ENCODE measurements at places on chromosomes 3 and 15.
A peak's percentile ranks its signal among the peaks of the same experiment; 100 is the strongest.

GRCh38 chr3:123084738-123085237 lies 18.0 kb downstream of the PDIA5 start:
- no peak for DNase-seq

GRCh38 chr3:103685939-103686338 lies 1251.1 kb downstream of the ZPLD1 start:
- no peak for DNase-seq

DNA sequence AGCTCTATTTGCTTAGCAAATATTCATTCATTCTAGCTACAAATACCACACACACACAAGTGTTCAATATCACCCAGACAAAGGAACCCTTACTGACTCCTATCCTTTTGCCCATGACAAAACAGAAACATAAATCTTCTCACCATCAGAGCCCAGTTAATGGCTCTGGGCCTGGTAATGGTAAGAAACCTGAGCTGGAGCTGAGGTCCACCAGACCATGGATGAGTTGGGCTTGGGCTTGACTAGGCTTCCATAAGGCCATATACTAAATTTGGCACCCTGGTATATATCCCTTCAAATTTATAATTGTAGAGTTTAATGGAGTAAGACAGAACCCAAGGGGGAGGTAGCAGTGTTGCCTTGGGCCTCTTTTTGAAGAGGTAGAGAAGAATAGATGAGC lies 29.4 kb downstream of the GPR176 start:
- no peak for DNase-seq

DNA sequence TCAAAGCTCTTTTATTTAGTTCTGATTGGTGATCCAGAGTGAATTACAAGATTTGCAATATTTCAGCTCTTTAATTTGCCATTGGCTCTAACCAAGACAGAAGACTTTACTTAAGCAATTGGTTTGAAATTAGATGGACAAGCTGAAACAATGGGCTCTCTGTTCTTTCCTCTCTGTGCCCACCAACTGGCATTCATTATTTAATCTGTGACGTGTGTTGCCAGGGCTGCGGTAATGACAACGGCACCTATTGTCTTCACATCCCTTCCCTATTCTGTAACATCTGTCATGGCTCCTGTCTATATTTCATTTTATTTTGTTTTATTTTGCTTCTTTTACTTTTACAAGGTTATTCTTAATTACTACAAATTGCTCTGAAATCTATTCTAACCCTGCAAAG lies 33.9 kb downstream of the PLD1 start:
- no peak for DNase-seq

- no peak for DNase-seq
Observed at GRCh38 chr3:149751551-149751950, 738 bp downstream of the COMMD2 start.

GRCh38 chr3:144665567-144666053 lies 694.0 kb downstream of the DIPK2A start:
- DNase-seq: no peak

DNA sequence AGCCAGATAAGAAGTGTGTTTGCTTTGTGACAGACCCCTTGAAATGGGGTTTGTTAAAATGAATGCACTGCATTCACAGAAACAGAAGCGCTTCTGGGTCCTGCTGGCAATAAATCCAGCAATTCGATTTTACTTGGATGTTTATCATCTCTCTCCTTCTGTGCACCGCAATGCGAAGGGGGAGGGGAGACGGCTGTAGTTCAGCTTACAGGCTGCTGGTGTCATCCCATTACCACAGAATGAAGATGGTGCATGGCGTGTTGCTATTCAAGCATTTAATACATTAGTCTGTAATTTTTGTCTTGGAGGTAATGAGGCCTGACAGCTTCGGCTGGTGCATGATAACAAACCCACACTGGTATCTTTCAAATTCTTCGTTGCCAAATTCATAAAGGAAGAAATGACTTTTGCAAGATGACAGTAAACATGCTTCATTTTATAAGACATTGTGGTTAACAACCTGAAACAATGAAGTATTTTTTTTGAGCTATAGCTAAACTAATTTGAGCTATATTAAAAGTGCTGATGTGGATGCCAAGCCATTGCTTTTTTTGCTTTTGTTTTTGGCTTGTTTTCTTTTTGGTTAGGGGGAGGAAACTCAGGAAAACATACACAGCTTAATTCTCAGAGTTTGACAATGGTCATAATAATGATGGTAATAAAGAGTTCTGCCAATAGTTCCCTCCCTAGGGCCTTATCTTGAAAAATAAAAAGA lies 418.3 kb downstream of the OTOL1 start:
- DNase-seq: peak; percentile 47

DNA sequence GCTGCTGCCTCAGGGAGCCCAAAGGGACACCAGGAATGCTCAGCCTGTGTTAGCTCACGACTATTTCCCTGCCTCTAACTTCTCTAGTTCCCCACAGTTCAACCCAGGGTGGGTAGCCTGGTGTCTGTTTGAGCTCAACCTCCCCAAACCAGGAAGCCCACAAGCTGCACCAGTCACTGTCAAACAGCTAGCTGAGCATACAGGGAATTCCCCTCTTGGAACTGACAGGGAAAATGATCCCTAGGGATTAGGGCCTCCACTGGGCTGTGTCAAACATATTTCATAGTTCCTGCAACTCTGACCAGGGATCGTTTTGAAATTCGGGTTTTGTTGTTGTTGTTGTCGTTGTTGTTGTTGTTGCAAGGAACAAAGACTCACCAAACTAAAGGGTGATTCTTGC lies 147.1 kb upstream of the ICE2 start:
- DNase-seq: no peak

DNA sequence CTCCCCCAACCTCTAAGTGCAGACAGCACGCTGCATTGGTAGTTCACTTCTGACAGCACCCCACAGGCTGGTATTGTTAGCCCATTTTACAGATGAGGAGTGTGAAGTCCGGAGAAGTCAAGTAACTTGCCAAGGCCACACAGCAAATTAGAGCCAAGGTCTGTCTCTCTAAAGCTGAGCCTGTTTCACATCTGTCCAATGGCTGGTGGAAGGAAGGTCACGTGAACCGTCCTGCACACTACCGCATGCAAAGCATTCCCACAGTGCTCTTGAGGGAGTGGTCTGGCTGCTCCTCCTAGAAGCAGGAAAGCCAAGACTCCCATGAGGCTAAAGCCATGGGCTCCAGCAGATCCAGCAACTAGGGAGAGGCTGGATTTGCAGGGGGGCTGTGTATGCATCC lies 50.0 kb downstream of the MGLL start:
- no peak for DNase-seq

DNA sequence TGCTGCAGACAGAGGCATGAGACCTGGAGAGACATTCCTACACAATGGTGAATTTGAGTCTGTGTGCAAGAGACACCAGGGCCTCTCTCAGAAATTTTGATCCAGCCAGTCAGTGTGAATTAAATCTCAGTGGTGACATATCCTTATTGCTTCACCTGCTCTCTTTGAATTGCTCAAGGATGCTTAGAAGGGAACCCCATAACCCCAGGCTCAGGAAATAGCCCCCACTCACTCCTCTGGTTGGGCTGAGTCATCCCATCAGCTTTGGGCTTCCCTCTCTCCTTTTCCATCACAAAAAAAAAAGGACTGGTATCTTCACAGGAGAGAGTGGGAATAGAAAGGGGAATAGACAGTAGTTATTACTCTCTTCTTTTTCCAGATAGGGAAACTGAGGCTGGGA lies 33.0 kb upstream of the LARS2 start:
- no peak for DNase-seq

GRCh38 chr15:63610209-63610841 lies 13.1 kb downstream of the FBXL22 start:
- DNase-seq: peak; percentile 89

DNA sequence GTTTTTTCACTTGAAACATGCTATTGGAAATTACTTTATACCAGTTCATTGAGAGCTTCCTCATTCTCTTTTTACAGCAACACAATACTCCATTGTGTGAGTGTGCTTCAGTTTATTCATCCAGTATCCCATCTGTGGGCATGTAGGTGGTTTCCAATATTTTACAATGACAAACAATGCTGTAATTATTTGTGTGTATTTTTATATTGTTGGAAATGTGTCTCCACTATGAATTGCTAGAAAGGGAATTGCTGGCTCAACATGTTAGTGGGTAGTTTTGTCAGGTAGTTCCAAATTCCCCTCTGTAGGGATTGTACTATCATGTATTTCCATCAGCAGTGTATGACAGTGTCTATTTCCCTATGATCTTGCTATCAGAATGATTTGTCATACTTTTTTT lies 65.8 kb upstream of the MAGI1 start:
- DNase-seq: no peak

- no peak for DNase-seq
Observed at GRCh38 chr3:39271363-39271914, 8.4 kb downstream of the CX3CR1 start.

GRCh38 chr3:27756877-27757276 lies 34.8 kb upstream of the EOMES start:
- DNase-seq: no peak

GRCh38 chr3:69560818-69561217 lies 174.9 kb upstream of the FRMD4B start:
- DNase-seq: no peak

DNA sequence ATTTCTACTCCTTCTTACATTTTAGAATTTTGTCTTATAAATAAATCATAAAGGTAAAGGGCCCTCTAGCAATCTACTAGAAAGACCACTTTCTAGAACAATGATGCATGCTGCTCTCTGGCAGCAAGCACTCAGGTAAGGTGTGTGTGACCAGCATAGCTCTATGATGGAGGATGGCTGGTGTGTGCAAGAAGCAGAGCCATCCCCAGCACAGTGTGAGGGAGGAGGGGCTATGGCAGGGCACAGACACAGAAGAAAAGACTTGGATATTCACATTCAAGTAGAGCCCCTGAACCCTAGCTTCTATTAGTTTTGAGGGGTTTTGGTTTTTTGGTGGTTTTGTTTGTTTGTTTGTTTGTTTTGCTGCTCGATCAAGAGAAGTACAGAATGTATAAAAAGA lies 277.1 kb upstream of the CCDC54 start:
- no peak for DNase-seq

GRCh38 chr3:38655708-38656300 lies 6.3 kb upstream of the SCN5A start:
- peak; percentile 12 for DNase-seq

- no peak for DNase-seq
Observed at GRCh38 chr15:67148196-67148701, 82.8 kb downstream of the SMAD3 start.

GRCh38 chr3:173938159-173938558 lies 540.6 kb downstream of the NLGN1 start:
- DNase-seq: no peak

- peak; percentile 72 for DNase-seq
Observed at GRCh38 chr3:194089357-194090177, 46.4 kb upstream of the HES1 start.

DNA sequence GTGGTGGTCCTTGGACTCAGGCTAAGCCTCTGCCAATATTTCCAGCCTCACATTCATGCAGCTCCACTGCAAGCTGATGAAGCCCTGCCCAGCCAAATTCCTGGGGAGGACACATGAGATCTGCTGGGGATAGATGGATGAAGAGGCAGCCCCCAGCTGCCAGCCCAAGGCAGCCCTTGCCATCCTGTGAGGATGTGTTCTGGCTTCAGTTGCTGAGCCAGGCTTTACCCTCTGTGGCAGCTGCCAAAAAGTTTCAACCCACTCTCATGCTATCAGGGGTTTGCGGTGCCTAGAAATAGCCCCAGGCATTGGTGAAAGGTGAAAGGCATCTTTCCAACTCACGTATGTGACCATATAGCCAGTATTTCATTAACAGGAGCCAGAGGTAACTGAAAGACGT lies 37.6 kb downstream of the C2CD4A start:
- no peak for DNase-seq

- DNase-seq: no peak
Observed at GRCh38 chr15:100783291-100783690, 96.3 kb upstream of the ALDH1A3 start.

DNA sequence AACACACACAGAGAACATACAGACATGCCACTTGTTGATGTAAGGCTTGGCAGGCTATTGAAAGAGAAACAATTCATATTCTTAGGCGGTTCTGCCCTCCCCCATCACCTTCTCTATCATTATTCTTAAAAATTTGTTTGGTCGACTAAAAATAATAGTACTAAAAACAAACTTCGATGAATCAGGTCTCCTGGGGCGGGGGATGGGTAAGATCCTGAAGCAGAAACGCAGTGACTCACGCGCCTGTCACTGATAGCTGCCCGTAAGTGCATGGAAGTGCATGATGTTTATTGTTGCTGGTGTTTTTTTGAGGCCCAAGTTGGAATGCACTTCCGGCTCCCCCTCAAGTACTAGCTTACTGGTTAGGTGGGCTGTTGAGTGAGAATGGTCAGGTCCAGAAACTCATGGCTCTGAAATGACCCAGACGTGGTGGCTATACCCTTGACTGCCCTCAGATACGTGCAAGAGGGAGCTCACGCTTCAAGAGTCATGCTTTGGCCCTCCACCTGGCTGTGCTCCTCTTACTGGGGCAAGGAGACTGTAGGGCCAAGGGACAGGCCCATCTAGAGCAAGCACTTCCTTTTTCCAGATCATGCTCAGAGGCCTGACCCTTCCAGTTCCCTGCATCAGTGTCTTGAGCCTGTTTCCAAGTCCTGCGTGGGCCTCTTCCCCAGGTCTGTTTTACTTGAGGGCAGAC lies 10.9 kb downstream of the SMAD3 start:
- no peak for DNase-seq

DNA sequence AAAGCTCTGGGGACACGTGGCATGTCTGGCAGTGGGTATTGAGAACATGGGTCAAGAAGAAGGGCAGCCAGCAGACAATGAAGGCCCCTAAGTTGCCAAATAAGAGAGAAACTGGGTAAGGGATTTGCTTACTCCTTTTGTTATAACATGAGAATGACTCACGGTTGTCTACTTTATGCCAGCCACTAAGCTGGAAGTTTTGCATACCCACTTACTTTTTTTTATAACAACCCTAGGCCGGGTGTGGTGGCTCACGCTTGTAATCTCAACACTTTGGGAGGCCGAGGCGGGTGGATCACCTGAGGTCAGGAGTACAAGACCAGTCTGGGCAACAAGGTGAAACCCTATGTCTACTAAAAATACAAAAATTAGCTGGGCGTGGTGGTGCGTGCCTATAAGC lies 50.0 kb downstream of the DRD3 start:
- no peak for DNase-seq

GRCh38 chr3:81931265-81932251 lies 170.1 kb upstream of the GBE1 start:
- DNase-seq: no peak

DNA sequence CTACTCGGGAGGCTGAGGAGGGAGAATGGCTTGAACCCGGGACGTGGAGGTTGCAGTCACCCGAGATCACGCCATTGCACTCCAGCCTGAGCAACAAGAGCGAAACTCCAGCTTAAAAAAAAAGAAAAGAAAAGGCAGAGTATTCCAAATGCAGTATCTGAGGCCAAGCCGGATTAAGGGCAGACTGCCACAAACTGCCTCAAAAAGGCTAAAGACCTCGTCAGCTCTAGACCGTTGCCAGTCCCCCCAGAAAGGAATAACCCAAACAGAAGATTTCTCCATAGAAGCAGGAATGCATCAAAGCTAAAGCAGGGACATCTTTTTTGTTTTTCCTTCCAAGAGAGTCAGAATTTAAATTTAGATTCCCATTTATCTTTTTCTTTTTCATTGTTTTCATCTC lies 72.9 kb downstream of the TM4SF4 start:
- DNase-seq: peak; percentile 84

- DNase-seq: no peak
Observed at GRCh38 chr3:63661242-63661641, 8.8 kb downstream of the SNTN start.
